ENCODE measurements at places on chromosomes 2 and 18.

DNA sequence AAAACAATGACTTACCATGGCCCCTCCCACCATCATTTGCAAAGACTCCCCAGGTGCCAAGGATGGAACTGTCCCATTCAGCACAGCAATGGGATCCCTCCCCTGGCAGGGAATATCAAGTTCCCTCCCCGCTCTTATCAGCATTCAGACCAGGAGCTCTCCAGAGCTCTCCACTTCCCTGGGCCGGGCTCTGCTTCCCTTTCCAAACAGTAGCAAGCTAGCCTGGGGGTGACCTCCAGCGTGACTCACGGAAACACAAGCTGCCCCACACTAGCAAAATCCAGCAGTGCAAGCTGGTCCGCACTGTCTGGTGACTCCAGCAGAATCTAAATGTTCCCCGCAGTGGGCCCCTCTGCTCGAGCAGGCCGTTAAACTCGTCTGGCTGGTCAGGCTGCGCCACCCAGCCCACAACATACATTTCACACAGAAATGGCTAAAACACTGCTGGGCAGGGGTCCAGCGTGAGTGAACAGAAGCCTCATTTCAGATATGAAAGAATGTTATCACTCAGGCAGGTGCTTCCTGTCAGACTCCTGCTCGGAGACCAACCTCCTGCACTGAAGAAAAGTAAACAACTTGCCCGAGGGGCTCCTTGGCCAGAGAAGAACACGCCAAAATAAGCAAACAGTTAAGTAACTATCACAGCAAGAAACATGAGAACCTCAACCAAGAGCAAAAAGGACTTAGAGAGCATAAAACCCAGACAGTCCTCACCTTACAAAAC lies 33.9 kb downstream of the STAT1 start:
- DNase-seq = peak; percentile 64

DNA sequence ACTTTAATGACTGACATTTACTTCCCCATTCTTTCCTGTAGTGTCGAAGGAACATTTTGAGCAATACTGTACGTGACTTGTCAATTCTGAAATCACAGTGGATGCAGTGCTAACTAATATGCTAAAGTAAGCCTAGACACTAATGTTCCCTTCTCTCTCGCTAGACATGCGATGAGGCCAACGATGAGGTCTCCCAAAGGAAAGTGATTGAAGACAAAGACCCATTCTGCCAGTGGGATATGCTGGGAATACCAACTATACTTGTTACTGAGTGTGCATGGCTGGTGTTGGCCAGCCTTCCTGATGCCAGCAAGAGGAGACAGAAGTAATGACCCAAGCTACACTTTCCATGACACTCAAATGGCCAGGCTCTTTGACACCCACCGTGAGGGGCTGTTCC lies 2.5 kb upstream of the SERPINE2 start:
- no peak for DNase-seq

DNA sequence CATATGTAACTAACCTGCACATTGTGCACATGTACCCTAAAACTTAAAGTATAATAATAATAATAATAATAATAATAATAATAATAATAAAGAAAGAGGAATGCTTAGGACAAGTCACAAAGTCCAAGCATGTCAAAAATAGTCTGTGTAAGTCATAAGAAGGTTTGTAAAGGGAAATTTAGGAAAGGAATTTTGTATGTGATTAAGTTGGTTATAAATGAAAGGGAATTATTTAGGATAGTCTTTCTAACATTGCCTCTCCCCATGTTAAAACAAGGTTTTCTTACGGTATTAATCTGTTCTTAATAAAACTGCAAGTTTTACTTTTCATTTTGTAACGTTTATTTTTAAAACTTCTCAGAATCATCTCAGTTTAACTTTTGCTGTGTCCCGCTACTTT lies 62.8 kb downstream of the SESTD1 start:
- DNase-seq = no peak

GRCh38 chr2:100000915-100001707 lies 141.3 kb downstream of the AFF3 start:
- no peak for DNase-seq

- no peak for DNase-seq
Measured at GRCh38 chr2:171330155-171330956, 103.4 kb downstream of the METTL8 start.

DNA sequence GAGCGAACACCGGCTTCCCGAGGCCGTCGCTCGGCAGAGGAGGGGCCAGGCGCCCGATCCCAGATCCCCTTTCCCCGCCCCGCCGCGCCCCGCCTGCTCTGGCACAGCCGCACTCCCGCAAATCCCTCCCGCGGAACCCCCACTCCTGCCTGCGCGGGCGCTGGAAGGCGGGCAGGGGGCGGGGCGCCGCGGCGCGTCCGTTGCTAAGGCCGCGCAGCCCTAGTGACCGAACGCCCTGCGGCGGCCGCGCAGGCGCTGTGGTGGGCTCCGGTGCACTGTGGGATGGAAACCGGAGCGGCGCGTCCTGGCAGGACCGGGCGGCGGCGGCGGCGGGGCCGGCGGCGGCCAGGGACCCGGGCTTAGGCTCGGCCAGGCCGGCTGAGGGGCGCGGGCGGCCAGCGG lies at the start of gene TRAF3IP1:
TRAF3IP1 (plus strand) TSS at position 273 of the 402 bp plus-strand sequence. CDS start 145 bp downstream, outside the sequence.
- DNase-seq = peak; percentile 87

DNA sequence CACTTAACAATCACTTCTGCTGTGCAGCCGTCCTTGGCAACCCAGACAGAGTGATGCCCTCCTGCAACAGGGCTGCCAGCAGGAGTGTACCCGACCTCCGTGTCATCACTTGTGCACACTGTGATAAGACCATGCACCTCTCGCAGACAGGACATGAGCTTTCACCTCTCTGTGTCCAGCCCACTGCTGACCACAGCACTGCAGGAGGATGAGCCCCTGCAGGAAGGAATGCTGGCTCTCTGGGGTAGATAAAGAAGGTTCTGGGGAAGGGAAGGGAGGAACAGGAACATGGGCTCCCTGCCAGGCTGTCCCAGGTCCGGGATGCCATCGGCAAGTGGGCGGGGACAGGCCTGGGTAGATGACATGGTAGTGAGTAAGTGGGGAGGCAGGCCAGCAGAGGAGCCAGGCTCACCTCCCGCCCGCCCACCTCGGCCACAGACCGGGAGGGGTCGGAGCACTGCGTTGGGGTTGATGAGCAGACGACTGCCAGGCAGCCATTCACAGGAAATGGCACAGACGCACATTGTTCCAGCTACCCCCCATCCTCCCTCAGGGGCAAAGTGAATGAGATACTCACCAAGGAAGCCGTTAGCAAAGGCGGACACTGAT lies 18.6 kb upstream of the COL6A3 start:
- no peak for DNase-seq

DNA sequence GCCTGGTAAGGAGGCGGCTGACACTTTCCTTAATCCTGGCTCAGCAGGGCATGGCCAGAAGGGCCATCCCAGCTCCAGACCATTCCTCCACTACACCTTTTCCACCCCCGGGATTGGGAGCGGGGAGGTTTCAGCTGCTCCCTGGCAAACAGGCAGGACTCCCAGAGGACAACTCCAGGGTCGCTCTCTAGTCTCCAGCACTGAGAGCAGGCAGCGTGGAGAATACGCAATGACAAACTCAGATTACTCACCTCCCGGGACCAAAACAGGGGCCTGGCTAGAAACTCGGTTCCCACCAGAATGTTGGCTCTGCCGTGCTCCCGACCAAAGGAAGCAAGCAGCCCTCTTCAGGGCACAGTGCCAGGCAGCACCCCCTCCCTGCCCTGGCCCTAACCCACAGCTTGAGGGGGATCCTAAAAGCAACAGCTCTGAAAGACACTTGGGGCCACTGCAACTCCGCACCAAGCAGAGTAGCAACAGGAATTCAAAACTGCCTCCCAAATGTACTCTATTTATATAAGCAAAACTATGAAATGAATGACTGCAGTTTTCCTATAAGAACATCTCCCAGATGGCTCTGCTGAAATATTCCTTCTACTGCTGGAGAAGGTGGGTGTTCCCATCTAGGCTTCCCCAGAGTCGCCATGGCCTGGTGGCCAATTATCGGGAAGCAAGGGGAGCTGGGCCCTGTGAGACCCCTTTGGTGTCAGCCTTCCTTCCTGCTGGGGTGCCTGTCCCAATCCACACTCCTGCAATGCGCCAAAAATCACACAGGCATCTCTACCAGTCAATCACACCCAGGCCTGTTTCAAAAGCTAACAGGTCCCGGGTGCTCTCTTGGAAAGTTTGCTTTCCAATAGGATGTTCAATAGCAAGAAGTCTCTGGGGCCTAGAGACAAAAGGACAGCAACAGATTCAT lies 61.2 kb upstream of the POMC start:
- DNase-seq = no peak

DNA sequence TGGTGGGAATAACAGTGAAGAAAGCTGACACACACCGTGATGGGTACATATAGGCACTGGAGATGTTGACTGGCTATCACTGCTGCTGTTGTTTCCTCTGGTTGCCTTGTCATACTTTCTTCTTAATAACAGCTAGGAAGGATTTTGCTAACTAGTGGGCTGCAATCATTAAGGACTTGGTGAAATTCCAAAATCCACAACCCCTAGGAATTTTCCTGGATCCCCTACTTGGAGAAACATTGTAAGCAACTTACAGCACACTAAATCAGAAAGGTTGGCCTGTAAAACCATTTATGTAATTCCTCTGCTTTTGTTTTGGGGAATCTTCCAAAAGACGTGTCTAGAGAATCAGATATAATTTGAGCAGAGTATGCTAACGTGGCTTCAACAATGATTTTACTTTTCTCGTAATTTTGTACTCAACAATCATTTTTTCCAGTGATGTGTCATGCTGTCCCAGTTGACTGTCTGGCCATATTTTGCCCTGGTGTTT lies 8.0 kb upstream of the COL3A1 start:
- DNase-seq = no peak

- DNase-seq = no peak
Measured at GRCh38 chr2:227335713-227336112, 10.7 kb downstream of the MFF start.

DNA sequence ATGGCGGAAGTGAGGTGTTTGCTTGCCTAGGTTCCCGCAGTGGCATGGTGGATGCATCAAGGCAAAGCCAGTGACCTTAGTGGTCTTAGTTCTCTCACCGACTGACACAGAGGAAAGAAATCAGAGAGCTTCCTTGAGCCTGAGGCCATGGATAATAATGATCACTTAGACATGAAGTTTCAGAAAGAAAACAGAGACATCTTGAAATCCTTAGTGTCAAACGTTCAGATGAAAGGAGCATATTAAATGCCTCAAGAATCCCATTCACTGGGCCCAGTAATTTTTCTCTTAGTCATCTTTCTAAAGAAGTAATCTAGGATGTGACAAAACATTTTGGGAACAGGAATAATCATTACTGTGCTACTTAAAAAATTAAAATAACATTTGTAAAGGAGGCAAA lies 35.2 kb downstream of the COPS8 start:
- no peak for DNase-seq

DNA sequence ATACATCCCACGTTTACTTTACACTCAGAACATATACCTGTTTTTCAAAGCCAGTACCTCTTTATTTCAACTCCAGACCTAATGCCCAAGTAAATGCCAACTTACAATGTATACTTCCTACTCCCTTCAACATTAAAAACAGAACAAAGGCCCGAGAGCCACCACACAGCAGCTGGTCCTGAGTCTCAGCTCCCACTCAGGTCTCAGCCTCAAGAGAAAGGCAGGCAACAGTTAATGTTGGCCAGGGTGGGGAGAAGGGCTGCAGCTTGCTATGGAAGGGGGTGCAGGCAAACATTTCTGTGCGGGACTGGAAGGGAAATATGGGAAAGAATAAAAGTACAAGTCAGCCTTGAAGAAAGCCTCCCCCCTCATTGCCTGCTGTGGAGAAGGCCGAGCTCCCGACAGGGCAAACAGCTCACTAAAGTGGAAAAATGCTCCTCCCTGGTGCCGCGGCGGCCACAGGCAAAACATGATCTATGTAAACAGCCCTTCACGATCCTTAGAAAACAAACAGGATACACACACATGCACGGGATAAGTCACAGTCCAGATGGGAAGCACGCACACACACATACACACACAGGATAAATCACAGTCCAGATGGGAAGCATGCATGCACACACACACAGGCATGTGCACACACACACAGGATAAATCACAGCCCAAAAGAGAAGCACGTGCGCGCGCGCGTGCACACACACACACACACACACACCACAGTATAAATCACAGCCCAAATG lies 67.4 kb downstream of the ADNP2 start:
- DNase-seq = no peak

GRCh38 chr18:3037423-3037915 lies 24.5 kb upstream of the LPIN2 start:
- DNase-seq = no peak

DNA sequence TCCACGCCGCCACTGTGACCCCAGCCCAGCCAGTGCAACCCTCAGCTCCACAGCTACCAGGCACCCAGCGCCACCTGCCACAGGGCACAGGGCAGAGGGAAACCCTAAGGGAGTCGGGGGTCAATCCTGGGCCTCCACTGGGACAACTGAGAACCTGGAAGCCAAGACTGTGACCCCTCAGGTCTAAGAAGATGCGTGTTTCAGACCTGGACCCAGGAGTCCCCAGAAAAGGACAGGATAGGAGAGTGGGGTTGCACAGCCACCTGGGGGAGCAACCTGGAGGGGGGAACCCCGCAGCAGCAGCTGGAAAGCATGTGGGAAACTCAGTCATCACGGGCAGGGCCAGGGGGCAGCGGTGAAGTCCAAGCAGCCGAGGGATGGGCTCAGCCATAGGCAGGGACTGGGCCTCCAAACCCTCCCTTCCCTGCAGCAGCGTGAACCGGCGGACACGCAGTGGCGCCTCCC lies 4.1 kb downstream of the ESPNL start:
- no peak for DNase-seq

GRCh38 chr18:25538175-25538922 lies 186.4 kb upstream of the ZNF521 start:
- DNase-seq = no peak

DNA sequence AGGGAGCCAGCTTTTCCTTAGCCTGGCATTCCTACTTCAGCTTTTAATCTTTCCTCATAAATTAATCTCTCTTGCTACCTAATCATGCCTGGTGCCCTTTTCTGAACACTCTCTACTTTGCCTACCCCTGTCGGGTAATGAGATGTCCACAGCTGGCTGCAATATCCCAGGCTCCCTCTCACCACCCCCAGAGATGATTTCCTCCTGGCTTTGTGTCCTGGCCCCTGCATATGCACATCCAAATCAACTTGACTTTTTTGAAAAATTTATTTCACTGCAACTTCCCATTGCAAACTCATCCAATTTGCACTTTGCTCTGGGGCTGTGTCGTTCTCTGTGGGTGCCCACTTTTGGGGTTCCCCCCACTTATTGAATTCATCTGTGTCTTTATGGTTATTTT lies 218.1 kb upstream of the SKOR2 start:
- DNase-seq = no peak

- no peak for DNase-seq
Measured at GRCh38 chr2:175865716-175866115, 136.4 kb downstream of the LNPK start.

- DNase-seq = no peak
Measured at GRCh38 chr2:191263050-191263449, 17.8 kb downstream of the MYO1B start.

DNA sequence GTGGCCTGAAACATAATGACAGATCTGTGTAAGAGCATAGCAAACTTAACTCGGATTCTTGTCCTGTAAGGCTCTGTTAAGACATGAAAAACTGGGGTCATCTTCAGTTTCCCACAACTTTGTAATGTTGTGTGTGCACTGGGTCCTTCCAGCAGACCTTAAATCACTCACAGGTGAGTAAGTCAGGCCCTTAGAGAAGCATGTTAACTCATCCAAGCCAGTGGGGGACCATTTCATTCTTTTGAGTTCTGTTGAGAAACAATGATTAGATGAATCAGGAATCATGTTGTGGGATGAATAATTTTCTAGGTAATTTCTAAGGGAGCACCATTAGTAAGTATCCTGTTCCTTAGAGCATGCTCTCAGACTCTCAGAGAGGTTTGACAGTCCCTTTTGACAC lies 167.1 kb downstream of the ESCO1 start:
- DNase-seq = no peak

Measured in left renal pelvis (tissue), 4 donors.